ENCODE measurements at places on chromosomes 16 and 17.

DNA sequence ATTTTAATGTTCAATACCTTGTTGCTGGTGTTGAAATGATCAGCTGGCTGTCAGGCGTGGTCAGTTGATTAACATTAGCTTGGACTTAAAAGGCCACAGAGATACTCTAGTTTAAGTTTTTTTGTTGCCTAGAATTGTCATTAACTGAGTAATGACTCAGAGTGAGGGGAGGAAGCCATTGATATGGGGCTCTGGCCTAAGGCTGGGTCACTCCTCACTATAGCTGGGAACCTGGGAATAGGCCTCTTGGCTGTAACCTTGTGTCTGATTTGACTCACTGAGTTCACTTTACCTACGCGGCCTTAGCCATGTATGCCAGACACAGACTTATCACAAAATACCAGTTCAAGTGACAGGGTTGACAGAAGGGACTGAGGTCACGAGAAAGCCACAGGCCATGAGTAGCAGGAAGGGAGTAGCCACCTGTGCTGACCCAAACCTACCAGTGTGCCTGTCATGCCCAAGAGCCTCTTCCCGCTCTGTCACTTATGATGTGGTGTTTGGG, 37.9 kb upstream of the ADCY7 start:
- no peak for DNase-seq

GRCh38 chr17:78462148-78462547, 83.7 kb downstream of the PGS1 start:
- DNase-seq, result no peak

- no peak for DNase-seq
Measured at GRCh38 chr16:12087901-12088421, 111.4 kb downstream of the SNX29 start.

DNA sequence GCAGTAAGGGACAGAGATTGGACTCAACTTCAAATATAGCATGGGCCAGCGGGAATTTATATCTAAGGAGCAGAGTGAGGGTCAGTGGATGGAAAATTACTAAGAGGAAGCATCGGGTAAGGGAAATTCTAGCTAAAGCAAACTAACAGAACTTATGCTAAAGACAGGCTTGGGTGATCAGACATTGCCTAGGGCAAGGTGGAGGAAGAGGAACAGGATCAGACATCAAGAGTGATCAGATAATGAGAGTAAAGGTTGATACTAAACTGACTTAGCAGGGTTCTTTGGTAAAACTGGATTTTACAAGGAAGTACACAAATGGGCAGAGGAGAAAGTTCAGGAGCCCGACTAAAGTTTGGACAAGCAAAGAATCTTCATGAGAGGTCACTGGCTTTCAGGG, 86.3 kb upstream of the TOM1L1 start:
- no peak for DNase-seq

GRCh38 chr17:47735536-47736011, 2.5 kb downstream of the TBX21 start:
- DNase-seq, result no peak

GRCh38 chr17:34609210-34609609, 29.8 kb downstream of the TMEM132E start:
- no peak for DNase-seq

GRCh38 chr17:37476431-37477120, 13.1 kb upstream of the DUSP14 start:
- DNase-seq, result no peak

- no peak for DNase-seq
Measured at GRCh38 chr16:57424583-57424982, 20.0 kb downstream of the CCL17 start.

GRCh38 chr17:74606050-74606449, 14.0 kb upstream of the CD300LD start:
- no peak for DNase-seq

GRCh38 chr17:7711051-7711755, 6.2 kb downstream of the EFNB3 start:
- DNase-seq, result no peak

DNA sequence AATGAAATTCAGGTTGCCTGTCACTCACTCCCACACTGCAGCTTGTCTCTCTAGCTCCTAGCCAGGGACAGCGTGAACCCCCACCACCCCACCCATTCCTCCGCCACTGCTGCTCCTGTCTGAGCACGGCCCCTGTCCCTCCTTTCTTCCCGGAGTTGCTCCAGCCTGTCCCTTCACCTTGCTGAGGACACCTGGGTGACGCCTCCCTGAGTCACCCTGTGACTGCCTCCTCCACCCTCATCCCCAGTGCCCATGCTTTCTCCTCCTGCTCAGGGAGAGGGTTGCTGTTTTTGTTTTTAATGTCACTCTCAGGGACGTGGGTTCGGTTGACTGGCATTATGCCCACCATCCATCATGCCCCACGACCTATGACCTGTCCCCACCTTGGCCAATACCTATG, 25.8 kb upstream of the NAT9 start:
- DNase-seq, result no peak

DNA sequence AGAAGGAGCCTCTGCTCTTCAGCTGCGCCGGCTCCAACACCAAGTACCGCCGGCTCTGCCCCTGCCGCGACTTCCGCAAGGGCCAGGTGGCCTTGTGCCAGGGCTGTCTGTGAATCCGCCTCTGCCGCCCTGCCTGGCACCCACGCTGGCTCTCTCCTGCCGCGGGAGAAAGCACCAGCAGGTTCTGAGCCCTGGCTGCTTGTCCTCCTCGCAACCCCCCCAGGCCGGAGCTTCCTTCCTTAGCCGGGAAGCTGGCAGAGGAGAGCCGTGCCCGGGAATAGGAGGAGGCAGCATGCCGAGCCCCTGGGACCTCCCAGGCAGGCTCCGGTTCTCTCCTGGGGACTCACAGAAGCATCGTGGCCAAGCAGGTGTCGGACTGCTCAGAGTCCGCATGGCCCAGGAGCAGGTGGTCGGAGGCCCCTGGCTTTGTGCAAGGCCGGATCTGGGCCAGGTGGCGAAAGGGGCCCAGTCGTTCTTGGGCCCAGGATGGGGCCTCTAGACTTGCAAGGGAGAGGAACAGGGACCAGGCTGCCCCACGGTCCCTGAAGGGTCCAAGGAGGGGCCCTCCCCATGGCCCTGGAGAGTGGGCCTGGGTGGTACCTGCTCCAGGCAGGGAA, 80.6 kb downstream of the MGAT5B start:
- no peak for DNase-seq
